ENCODE measurements at places on chromosomes 16 and 17.

GRCh38 chr17:44362949-44363612 is 572 bp downstream of the FAM171A2 start:
- DNase-seq: no peak

GRCh38 chr16:89193576-89194293 is 6.6 kb downstream of the SLC22A31 start:
- DNase-seq: no peak

- DNase-seq: no peak
These were observed 116.5 kb downstream of the PARN start for GRCh38 chr16:14513389-14514107.

DNA sequence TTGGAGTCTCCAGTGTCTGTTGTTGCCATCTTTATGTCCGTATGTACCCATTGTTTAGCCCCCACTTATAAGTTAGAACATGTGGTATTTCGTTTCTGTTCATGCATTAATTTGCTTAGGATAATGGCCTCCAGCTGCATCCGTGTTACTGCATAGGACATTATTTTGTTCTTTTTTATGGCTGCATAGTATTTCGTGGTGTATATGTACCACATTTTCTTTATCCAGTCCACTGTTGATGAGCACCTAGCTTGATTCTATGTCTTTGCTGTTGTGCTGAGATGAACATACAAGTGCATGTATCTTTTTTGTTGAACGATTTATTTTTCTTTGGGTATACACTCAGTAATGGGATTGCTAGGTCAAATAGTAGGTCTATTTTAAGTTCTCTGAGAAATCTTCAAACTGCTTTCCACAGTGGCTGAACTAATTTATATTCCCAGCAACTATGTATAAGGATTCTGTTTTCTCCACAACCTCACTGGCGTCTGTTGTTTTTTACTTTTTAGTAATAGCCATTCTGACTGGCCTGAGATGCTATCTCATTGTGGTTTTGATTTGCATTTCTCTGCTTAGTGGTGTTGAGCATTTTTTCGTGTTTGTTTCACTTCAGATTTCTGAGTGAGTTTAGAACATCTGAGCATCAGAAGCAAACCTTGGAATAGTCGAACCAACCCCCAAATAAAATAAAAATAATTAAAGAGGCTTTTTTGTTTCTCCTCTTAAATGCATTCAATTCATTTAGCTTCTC is 304.7 kb downstream of the ZFHX3 start:
- DNase-seq: no peak

DNA sequence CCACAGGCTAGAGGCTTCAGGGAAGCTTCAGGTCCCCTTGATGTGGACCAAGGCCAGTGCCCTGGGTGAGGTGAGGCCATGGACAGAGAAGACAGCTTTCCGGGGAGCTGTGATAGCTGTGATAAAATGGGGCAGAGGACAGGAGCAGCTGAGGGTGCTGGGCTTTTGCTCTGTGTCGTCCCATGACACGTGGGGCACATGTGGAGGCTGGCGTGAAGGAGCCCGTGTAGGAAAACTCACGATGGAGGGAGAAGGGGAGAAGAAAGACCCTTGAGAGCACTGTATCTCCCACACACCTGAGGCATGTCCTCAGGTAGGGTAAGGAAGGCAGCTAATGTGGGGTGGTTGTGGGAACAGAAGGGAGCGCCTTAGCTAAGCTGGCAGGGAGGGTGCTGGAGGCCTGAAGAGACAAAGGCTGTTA is 21.3 kb downstream of the B9D1 start:
- DNase-seq: no peak

GRCh38 chr17:80850109-80850508 is 141.5 kb upstream of the CHMP6 start:
- no peak for DNase-seq

GRCh38 chr17:2157675-2158395 is 102.9 kb downstream of the HIC1 start:
- no peak for DNase-seq

GRCh38 chr16:31916056-31916488 is 42.5 kb downstream of the ZNF267 start:
- DNase-seq: no peak

DNA sequence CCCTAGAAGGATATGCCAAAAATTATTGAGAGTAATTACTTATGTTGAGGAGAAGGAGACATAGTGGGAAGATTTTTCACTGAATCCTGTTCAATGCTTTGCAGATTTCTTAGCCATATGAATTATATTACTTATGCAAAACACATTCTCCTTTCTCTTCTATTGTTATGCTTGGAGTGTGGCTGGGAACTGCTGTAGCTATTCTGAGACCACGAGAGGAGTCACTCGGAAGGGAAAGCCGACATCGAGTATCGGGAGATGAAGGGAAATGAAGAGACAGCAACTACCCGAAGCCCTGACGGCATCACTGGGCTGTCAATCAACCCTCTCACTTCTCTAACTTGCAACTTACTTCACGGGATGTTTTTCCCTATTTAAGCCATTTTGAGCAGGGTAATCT is 39.6 kb downstream of the STX8 start:
- no peak for DNase-seq

- no peak for DNase-seq
These were observed 67.1 kb upstream of the ZNF469 start for GRCh38 chr16:88315543-88316105.

GRCh38 chr16:71792176-71792575 is 16.5 kb downstream of the AP1G1 start:
- DNase-seq: no peak

DNA sequence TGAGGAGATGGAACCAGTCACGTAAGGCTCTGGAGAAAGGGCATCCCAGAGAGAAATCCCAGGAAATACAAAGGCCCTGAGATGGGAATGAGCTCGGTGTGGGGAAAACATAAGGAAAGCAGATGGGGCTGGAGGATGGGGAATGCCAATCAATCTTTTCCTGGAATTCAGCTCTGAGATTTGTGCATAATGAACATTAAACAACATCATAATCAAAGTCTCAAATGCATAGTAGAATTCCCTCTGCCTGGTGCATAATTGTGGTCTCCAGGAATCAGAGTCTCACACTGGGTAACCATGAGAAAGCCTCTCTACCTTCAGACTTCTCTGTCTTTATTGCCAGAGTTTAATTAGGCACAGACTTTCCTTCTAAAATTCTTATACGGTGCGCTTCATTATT is 30.8 kb downstream of the OTOA start:
- no peak for DNase-seq

DNA sequence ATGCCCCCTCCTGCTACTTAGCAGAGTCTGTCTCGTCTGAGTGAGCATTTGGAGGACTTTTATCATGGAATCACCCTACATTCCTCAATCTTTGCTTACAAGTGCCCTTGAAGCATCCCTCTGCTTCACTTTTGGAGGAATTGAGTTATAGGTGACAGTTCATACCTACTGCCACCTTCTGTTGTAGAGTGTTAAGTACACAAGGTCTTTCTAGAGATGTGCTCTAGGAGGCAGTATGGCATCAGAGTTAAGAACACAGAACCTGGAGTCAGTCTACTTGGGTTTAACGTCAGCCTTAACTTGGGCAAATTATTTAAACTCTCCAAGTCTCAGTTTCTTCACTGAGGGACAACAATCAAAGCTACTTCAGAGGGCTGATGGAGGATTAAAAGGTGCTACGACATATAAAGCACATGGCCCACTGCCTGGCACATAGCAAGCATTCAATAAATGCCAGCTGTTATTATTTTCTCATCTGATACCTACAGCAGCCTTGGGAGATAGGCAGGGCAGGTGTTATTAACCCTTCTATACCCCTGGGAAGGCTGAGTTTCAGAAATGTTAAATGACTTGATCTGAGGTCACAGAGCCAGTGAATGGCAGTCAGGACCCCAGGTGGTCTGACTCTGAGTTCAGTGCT is 62.2 kb downstream of the UTP18 start:
- DNase-seq: no peak

GRCh38 chr17:64617125-64617780 is 44.9 kb downstream of the SMURF2 start:
- DNase-seq: no peak

DNA sequence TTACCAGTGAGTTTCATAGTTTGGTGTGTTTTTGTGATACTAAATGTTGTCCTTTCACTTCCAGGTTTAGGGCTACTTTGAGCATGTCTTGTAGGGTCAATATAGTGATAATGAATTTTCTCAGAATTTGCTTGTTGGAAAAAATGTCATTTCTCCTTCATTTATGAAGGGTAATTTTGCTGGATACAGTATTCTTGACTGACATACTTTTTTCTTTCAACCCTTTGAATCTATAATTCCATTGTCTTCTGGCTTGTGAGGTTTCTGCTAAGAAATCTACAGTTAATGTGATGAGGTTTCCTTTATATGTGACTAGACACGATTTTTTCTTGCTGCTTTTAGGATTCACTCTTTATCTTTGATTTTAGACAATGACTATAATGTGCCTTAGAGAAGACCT is 219.3 kb downstream of the BCAS3 start:
- DNase-seq: no peak

DNA sequence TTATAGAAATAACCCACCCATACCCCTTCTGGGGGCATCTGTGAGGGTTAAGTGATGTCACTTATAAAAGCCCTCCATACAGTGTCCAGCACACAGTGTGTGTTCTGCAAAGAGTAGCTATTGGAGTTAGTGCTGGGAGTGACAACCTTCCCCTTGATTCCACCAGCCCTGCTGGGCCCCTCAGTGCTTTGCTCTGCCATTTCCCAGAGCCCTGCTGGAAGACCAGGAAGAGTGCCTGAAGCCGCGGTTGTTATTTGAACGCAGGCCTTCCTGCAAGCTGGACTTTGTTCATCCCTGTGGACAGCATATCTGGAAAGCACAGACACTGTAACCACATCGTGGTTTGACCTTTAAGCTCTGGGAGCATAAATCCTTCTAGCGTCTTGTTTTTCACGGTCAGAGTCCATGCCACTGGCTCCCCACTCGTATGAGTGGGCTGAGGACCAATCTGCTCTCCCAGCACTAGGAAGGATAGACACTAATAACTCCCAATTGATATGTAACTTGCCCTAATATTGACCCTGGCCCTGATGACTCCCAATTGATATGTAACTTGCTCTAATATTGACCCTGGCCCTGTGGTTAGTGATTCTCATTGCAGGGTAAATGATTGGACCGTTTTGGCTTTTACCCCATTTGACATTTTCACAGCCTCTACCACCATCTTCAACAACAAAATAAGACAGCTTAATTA is 297.1 kb upstream of the MAF start:
- no peak for DNase-seq

GRCh38 chr17:40355804-40356758 is 8.5 kb downstream of the GJD3 start:
- DNase-seq: no peak

DNA sequence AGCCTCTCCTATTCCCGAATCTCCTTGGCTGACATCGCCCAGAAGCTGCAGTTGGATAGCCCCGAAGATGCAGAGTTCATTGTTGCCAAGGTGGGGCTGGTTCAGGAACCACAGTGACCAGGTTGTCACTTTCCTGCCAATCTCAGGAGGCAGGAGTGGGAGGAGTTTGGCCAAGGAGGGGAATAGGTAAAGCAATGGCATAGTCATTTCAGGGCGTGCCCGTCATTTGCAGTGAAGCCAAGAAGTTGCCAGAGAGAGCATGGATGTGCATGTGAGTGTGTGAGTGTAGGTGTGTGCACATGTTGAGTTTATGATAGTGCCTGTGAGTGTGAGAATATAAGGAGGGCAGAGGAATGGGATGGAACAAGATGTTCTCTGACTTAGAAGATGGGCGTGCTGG is 14.8 kb downstream of the PSMD3 start:
- DNase-seq: no peak

- no peak for DNase-seq
These were observed 143.9 kb downstream of the KCNJ2 start for GRCh38 chr17:70313086-70313852.

DNA sequence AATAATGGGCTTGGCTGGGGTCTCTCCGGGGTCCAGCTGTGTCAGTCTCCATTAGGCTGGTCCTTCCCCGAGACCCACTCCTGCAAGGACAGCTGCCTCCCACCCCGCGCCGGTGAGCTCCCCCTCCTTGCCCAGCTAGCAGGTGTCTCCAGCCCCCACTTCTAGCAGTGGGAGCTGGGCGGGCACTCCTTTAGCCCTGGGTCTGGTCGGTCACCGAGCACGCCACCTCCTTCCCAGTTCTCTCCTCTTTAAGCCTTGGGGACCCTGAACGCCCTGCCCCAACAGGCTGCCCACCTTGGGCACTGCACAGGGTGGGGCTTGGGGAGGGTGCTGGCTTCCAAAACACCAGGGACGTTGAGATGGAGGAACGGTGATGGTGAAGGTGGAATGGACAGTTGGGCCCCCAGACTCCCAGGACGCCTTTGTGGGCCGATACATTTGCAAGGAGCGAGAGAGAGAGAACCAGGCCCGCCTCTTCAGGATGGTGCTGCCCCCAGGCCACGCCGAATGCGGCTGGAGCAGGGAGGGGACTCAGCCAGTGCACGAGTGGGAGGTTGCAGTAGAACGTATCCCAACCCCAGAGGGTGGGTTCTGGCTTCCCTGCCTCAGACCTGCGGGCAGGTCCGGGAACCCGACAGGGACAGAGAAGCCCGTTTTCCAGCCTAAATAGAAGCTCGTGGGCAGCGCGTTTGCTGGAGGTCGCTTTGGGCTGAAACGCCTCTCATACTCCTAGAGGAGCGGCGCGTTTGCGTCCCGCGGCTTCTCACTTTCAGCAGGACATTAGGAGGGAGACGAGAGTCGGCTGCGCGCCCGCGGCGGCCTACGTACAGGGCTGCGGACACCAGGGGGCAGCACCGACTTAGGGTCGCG is 10.7 kb downstream of the TBX2 start:
- DNase-seq: peak; percentile 45

GRCh38 chr17:13594762-13595598 is 6.7 kb downstream of the HS3ST3A1 start:
- DNase-seq: peak; percentile 49

DNA sequence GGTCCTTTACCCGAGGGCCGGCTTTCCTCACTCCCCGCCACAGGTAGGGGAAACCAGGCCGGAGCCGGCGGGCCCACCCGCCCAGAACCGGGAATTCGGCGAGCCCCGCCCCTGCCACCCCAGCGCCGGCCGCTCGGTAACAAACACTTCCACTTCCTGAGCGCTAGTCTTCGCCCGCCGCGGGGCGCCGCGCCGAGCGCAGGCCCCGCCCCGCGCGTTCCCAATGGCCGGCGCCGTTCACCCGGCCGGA is 224 bp upstream of the NHERF1 start:
- DNase-seq: no peak

GRCh38 chr16:57384248-57385070 is 12.2 kb downstream of the CX3CL1 start:
- no peak for DNase-seq

- no peak for DNase-seq
These were observed 8.3 kb downstream of the FLII start for GRCh38 chr17:18250259-18250658.

DNA sequence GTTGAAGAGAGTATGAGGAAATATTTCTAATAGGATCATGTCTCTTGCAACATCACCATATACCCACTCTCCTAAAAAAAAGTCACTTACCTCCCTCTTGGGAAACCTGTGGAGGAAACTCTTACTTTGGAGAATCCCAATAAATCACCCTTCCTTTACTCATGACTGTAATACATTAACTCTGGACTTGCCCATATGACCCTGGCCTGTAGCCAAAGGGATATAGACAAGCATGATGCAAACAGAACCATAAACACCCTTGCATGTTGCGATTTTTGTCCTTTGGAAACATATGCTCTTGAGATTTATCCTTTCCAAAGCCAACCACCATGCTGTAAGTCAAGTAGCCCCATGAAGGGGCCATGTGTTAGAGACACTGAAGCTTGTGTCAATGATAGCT is 19.5 kb downstream of the CDH11 start:
- no peak for DNase-seq
